ENCODE measurements at places on chromosomes 6 and 20.
A peak's percentile ranks its signal among the peaks of the same experiment; 100 is the strongest.

DNA sequence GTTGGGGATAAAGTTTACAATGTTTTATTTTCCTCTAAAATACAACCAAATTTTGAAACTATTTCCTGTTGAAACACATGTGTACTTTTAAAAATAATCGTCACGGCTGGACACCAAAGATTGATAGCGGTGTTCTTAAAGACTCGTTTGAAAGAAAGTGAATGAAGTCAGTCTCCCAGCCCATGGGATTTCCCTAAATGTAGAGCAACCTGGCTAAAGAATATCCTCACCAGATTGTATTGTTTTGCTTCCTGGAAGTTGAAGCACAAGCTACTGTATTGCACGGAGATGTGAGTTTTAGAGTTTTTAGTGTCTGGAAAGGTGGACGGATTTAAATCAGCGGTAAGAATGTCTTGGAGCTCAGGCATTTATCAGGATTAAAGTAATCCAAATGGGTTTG, 189.5 kb downstream of the THBS2 start:
- DNase-seq = no peak

- DNase-seq = no peak
Observed at GRCh38 chr6:34358389-34358905, 34.0 kb downstream of the NUDT3 start.

GRCh38 chr20:1803061-1803931, 91.9 kb upstream of the SIRPA start:
- DNase-seq = peak; percentile 85

DNA sequence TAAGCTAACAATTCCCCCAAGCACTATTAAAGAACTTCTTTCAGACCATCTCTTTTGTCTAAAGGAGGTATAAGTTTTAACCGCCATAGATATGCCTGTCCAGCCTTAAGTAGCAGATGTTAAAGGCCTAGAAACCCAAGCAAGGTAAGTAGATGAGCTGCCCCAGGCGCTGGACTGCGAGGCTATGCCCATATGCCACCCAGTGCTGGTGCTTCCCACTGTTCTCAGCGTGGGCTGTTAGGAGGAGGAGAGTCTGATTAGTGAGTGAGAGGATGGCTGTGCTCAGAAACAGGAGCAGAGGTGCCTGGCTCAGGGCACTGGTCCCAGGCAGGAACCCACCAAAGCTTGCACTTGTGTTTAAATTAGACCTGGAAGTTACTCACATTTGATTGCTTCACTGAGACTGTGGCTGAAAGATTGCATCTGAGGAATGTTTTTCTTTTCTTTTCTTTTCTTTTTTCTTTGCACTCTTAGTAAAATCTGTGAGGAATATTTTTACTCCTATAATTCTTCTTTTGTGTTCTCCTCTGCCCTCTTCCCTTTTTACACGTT, 32.2 kb downstream of the PRPH2 start:
- no peak for DNase-seq

DNA sequence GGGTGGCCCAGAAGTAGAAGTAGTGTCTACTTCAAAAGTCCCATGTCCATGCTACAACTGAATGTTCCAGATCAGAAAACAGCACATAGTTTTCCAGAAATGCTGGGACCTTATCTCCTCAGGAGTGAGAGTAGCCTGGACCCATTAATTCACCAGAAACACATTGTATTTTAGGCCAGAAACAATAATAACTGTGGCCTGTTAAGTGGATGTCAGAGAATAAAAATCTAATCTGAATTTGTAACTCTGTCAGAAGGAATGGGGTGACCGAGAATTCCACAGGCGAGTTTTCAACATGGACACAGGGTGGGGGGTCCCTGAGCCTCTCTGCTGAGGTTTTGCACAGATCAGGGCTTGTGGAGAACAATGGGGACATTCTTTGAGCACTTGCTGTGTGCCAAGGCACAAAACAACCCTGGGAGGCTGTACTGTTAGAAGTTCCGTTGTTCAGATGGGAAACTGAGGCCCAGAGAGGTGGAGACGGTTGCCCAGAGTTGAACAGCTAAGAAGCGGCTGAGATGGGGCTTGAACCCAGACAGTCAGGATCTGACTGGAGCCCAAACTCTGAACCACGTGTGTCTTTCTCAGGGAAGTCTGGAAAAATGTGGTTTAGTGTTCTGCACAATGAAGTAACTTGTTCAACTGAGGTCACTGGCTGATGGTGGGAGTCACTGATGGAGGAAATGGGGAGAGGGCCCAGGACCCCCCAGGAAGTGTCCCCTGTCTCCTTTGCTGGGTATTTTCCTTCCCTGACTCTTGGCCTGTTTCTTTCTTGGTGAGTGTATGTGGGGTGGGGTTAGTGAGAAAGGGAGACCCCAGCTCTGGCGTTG, 44.2 kb downstream of the SNAI1 start:
- no peak for DNase-seq

DNA sequence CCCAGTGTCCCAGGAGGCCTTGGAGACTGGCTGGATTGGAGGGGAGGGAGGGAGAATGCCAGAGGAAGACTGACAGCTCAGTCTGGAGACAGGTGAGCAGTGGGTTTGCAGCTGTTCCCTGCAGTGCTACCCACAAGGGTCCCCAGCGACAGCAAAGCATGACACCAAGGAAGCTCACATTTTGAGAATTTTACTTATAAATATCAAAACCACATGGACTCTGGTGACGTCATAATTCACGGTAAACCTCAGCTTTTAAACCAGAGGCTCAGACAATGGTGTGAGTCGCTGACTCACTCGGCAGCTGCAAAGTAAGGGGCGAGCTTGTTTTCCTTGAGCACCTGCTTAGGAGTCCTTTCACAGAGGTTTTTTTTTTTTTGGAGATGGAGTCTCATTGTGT, 65.2 kb downstream of the THBS2 start:
- no peak for DNase-seq

DNA sequence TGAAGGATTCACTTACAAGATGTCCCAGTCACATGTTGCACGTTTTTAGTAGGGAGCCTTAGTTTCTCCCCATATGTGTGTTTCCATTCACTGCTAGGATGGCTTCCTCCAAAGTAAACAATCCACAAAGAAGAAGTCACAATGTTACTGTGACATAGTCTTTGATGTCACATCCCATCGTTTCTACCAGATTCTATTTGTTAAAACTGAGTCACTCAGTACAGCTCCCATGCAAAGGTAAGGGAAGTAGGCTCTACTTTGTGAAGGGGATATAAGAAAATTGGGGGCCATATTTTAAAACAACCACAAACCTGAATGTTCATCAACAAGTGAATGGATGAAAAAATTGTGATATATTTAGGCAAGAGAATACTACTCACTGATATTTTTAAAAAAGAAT, at the start of the genes OR11A1 and OR2H1:
Gene OR11A1, minus strand, starts transcription at position 101 of the 400 bp plus-strand sequence. CDS start 29,430 bp downstream, outside the sequence.
Gene OR2H1, plus strand, starts transcription at position 185 of the 400 bp plus-strand sequence. CDS start 4,615 bp downstream, outside the sequence.
- no peak for DNase-seq

- no peak for DNase-seq
Observed at GRCh38 chr6:25612666-25613065, 39.3 kb upstream of the SCGN start.

GRCh38 chr6:26394289-26394688, 7.8 kb upstream of the BTN3A1 start:
- no peak for DNase-seq

DNA sequence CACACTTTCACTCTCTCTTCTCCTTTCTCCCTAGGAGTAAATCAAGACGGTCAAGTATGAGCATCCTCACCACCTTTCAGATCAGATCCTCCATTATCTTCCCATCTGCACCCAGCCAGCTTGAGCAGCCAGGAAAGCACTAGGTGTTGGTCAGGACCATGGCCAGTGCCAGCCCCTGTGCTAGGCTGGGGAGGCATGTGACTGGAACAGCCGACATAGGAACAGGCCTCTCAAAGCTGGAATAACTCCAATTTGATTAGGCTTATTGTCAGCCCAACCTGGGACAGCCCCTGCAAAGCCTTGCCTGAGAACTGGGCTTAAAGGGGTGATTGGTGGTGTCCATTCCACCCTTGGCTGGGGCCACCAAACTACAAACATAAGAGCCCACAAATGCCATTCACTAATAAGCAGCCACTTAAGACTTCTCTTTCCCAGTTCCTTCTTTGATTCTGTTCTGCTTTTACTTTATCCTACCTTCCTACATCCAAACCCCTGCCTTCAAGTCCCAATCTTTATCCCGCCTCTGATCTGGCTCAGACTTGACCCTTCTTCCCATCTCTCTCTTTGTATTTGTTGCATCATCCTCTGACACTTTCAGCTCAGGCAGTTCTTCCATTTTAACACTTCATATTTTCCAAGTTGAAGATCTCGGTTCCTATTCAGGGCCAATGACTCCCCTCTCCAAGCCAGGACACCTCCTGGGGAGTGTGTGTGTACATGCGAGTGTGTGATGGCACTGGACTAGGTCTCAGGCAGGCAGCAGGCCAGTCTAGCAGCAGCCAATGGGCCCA, 4.5 kb upstream of the TREM2 start:
- DNase-seq = no peak

- DNase-seq = no peak
Observed at GRCh38 chr20:2652724-2653555, 508 bp downstream of the NOP56 start.

GRCh38 chr20:19336631-19337030, 124.2 kb downstream of the SLC24A3 start:
- no peak for DNase-seq

DNA sequence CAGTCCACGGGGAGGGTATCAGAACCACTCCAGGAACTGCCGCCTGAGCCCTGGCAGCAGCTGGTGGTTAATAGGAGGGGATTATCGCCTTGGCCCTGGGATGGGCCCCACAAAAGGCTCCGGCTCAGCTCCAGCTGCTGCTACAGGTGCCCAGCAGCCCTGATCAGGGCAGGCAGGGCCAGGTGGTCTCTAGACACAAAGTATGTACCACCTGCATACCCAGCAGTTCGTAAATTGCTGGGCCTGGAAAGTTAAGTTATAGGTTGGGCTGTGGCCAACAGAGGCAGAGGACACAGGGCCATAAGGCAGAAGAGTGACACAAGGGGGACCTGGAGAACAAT, 35.1 kb downstream of the RRBP1 start:
- no peak for DNase-seq

GRCh38 chr6:19851241-19852089, 14.3 kb downstream of the ID4 start:
- DNase-seq = no peak

DNA sequence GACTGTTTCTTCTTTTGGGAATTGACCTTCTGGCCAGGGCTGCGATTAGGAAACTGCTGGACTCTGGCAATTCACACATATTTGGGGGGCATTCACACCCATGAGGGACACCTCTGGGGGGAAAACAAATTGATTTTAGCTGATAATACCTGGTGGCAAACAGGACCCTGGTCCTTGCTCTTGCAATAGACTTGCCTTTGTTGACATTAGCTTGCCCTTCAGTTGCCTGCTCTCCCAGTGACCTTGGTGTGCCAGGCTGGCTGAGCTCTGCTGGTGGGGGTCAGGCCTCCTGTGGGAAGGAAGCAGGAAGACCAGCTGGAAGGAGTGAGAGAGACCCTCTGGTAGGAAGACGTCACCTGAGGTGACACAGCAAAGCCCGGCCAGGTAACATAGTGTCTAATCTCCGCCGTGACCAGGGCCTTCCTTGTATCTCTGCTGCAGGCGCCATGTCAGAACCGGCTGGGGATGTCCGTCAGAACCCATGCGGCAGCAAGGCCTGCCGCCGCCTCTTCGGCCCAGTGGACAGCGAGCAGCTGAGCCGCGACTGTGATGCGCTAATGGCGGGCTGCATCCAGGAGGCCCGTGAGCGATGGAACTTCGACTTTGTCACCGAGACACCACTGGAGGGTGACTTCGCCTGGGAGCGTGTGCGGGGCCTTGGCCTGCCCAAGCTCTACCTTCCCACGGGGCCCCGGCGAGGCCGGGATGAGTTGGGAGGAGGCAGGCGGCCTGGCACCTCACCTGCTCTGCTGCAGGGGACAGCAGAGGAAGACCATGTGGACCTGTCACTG, 5.3 kb downstream of the CDKN1A start:
- DNase-seq = no peak

- DNase-seq = peak; percentile 73
Observed at GRCh38 chr6:158910484-158911440, 89.2 kb downstream of the RSPH3 start.

DNA sequence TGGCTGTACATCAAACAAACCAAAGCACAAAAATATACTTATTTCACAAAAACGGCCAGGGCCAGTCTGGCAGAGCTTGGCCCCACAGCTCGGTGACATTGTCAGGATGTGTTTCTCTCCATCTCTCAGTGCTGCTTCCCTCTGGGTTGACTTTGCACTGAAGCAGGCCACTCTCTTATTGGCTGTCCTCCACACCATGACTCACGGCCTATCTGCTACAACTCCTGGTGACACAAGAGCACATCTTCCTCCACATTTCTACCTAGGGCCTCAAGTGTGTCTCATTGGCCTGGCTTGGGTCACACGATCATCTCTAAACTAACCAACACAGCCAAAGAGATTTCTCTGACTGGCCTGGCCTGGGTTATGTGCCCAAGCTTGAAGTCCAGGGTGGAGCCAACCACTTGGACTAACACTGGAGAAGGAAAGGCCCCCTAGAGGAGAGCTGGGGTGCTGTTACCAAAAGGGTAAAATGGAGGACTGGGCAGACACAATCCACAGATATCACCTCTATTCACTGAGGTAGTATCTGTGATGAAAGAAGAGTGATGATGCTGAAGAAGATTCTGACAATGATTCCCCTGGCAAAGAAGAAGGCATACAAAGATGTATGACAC, 159.8 kb upstream of the TSHZ2 start:
- no peak for DNase-seq

DNA sequence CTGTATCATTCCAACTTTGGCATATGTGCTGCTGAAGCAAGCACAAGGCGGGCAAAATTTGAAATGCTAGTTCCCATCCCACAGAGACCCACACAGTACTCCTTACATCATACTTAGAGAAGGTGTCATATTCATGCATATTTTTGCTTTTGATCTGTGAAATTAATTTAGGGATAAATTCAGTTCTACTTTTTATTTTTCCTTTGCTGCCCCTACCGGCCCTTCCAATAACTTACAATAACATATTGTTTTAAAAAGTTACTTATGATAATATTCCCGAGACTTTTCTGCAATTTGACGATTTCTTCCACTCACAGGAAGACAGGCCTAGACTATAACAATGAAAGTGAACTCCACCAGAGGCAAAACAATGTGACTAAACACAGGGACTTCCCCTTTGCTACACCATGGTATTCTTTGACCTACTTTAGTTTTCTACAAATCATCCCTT, 35.0 kb downstream of the SESN1 start:
- DNase-seq = no peak

GRCh38 chr20:24910461-24910860, 38.6 kb upstream of the CST7 start:
- no peak for DNase-seq

- DNase-seq = peak; percentile 80
Observed at GRCh38 chr6:148884461-148884860, 137.6 kb downstream of the UST start.

- DNase-seq = no peak
Observed at GRCh38 chr20:20213526-20214121, 154.3 kb upstream of the INSM1 start.

DNA sequence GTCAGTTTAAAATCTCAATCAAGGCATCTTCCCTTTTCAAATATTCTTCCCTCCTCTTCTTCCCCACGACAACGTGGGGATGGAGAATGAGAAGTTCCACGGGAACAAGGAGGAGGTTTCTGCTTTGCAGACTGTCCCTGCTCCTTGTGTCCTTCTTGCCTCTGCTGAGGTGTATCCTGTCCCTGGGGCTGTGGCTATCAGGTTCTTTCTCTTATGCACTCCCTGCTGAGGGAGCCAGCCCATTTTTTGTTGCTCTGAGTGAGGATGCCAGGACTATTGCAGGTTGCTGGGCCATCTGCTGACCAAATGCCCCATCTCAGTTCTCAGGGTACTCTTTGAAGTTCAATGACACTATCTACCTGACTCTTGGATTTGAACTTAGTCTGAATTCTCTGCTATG, 533.6 kb downstream of the RNF144B start:
- no peak for DNase-seq

GRCh38 chr6:122839906-122840305, 50.8 kb downstream of the SMPDL3A start:
- DNase-seq = no peak
